ENCODE measurements at places on chromosomes 5 and 9.

GRCh38 chr5:32304622-32305021, 8.1 kb downstream of the MTMR12 start:
- no peak for DNase-seq

GRCh38 chr5:111121926-111122325, 29.8 kb downstream of the WDR36 start:
- DNase-seq, result no peak

DNA sequence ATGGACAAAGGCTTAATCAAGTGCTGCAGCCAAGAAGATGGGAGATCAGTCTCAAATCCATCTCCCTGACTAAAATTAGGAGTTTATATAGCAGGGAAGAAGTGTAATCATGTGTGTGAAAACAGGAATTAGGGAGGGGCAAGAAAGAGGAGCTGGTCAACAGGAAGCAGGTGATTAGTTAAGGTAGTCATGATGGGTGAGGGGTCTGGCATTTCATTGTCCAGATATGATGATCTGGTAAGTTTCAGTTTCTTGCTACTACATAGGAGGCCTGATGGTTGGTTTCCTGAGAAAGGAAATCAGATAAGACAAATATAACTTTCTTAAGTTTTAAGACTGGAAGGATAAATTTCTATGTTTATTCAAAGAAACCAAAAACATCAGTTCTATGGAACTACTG, 455.6 kb upstream of the GRAMD2B start:
- no peak for DNase-seq

GRCh38 chr9:8070779-8071444, 271.3 kb upstream of the DMAC1 start:
- no peak for DNase-seq

DNA sequence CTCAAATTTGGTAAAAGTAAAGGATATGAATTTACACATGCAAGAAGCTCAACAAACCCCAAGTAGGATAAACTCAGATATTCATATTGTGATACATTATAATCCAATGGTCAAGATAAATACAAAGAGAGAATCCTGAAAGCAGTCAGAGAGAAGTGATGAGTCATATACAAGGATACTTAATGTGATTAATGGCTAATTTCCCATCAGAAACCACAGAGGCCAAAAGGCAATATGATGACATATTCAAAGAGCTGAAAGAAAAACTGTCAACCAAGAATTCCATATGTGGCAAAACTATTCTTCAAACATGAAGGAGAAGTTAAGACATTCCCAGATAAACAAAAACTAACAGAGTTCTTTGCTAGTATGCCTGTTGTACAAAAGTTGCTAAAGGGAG, 19.5 kb upstream of the IRF1 start:
- DNase-seq, result no peak

Measured in stimulated activated CD8-positive, alpha-beta memory T cell treated with anti-CD3 and anti-CD28 coated beads, Interleukin-15, amount 100 ng/mL, for 24 hours (primary cell).